GM13977 (cell line): ENCODE measurements at places on chromosomes 7 and 10.

DNA sequence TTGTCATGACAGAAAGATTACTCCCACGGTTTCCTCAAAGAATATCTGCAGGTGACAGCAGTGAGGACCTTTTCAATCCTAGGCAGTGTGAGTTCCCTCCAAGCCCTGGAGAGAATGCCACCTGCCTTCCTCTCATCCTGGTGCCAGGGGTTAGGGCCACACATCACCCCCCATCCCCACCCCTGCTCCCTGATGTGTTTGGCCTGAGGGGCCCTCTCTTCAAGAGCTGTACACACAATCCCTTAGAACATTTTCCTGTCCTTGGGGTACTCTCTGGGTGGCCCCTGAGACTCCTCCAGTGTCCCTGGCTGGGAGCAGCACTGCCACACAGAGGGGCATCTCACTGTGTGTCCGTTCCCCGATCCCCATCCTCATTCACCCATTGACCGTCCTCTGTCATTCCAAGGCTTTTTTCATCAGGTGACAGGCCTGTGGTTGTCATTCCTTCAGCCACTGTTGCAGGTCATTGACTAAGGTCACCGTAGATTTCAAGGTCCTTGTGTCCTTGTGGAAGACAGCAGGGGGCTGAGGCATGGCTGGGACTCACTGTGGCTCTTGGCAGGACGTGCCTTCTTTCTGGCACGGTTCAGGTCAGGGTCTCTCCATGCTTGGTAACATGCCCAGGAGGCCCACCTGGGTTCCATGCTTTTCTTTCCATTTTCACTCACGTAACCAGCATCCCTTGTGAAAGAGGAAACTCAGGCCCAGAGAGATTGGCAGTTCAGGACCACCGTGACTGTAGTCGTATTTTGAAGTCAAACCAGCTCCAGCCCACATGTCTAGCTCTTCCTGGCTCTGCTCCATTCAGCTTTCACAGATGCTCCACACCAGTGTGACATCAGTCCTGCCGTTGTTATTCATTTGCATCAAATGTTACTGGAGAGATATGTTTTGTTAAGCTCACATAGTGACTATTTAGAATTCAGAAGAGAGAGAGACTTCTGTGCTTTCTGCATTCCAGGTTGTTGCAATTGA lies 26.8 kb upstream of the BTBD16 start:
- no peak for DNase-seq

DNA sequence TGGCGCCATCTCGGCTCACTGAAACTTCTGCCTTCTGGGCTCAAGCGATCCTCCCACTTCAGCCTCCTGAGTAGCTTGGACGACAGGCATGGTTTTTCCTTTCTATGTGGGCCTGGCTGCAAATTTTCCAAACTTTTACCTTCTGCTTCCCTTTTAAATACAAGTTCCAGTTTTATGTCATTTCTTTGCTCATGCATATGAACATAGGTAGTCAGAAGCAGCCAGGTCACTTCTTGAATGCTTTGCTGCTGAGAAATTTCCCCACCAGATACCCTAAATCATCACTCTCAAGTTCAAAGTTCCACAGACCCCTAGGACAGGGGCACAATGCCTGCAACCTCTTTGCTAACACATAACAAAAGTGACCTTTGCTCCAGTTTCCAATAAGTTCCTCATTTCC lies 21.6 kb upstream of the RPEL1 start:
- no peak for DNase-seq

- DNase-seq = no peak
Measured at GRCh38 chr7:133629701-133630100, 376.8 kb downstream of the EXOC4 start.

GRCh38 chr10:5540080-5540479 lies 15.3 kb downstream of the CALML3 start:
- DNase-seq = no peak

DNA sequence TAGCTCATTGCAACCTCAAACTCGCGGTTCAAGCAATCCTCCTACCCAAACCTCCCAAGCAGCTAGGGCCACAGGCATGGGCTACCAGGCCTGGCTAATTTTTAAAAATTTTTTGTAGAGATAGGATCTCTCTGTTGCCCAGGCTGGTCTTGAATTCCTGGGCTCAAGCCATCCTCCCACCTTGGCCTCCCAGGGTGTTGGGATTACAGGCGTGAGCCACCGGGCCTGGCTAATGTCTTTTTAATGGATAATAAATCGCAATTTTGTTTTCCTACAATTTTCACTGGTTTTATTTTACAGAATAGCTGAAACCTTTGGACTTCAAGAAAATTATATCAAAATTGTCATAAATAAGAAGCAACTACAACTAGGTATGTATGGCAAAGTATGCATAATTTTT lies 10.9 kb downstream of the NUB1 start:
- no peak for DNase-seq

DNA sequence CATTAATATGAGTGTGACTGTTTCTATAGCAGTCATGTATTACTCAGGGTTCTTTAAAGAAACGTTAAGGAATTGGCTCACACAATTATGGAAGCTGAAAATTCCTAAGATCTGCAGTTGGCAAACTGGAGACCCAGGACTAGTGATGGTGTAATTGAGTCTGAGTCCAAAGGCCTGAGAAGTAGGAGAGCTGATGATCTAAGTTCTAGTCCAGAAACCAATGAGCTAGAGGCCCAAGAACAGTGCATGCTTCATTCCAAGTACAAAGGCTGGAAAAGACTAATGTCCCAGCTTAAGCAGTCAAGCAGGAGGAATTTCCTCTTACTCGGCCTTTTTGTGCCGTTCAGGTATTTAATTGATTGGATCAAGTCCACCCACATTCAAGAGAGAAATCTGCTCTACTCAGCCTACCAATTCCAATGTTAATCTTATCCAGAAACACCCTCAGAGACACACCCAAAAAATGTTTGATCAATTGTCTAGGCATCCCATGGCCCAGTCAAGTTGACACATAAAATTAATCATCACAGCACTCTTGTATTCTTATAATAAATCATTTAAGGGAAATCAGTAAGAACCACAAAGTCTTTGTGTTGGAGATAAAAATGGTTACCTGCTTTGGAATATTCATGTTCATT lies 312.1 kb downstream of the PRKG1 start:
- DNase-seq = no peak

- DNase-seq = no peak
Measured at GRCh38 chr7:157139111-157139809, 534 bp downstream of the UBE3C start.
